ENCODE measurements at places on chromosomes 1 and 21.
A peak's percentile ranks its signal among the peaks of the same experiment; 100 is the strongest.

DNA sequence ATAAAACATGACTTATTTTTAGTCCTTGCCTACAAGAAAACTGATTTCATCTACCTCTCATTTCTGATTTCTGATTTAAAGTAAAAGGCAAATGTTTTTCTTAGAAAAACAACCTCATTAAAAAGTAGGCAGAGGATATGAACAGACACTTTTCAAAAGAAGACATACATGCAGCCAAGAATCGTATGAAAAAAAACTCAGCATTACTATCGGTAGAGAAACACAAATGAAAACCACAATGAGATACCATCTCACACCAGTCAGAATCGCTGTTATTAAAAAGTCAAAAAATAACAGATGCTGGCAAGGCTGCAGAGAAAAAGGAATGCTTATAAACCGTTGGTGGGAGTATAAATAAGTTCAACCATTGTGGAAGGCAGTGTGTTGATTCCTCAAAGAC is 16.2 kb downstream of the ODR4 start:
- H3K27me3 ChIP-seq = no peaks in the 10 kb centered on the region
- DNase-seq = no peak
- H3K27ac ChIP-seq = no peak overlapping the region
- peaks cover 9% of the 10 kb centered on the region for H3K36me3 ChIP-seq
- H3K4me3 ChIP-seq = no peak overlapping the region

DNA sequence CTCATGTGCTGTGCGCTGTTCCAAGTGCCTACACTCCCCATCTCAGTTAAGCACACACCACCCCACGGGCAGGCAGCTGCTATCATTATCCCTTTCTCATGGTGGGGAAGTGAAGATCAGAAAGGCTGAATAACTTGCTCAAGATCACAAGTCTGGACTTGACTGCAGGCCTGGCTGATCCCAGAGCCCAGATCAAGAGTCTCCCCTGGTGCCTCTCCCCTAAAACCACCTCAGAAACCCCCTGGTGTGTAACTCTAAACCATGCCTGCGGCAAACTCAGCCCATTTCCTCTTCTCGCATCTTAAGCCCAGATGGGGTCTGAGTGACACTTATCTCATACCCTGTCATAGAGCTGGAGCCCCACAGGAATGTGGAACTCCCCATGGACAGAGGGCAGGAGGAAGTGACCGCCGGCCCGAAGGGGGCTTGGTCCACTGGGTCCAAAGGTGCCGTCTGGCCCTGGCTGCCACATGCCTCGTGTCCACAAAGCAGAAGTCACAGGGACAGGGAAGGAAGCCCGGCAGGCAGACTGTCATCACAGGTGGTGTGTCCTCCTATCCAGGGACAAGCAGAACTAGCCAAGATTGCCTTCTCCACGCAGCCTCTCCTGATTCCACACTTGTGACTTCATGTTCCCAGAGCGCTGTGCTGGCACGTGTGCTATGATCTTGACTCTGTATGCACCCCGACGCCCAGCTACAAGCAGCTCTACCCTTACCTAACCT is 92.1 kb downstream of the SYF2 start:
- no peak overlapping the region for H3K4me3 ChIP-seq
- peaks cover 12% of the 10 kb centered on the region for H3K4me1 ChIP-seq
- DNase-seq = no peak
- H3K27me3 ChIP-seq = peaks cover 65% of the 10 kb centered on the region
- H3K27ac ChIP-seq = no peak overlapping the region

DNA sequence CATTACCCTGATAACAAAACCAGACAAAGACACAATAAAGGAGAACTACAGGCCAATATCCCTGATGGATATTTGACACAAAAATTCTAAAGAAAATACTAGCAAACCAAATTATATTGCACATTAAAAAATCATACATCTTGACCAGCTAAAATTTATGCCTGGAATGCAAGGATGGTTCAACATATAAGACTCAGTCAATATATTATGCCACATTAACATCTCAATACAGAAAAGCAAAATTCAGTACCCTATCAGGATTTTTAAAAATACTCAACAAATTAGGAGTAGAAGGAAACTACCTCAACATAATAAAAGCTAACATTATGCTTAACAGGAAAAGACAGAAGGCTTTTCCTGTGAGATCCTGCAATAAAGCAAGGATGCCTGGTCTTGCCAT is 177.1 kb downstream of the MAGI3 start:
- H3K27ac ChIP-seq = no peak overlapping the region
- no peak overlapping the region for H3K4me3 ChIP-seq
- H3K4me1 ChIP-seq = no peaks in the 10 kb centered on the region
- no peaks in the 10 kb centered on the region for H3K27me3 ChIP-seq
- DNase-seq = no peak

DNA sequence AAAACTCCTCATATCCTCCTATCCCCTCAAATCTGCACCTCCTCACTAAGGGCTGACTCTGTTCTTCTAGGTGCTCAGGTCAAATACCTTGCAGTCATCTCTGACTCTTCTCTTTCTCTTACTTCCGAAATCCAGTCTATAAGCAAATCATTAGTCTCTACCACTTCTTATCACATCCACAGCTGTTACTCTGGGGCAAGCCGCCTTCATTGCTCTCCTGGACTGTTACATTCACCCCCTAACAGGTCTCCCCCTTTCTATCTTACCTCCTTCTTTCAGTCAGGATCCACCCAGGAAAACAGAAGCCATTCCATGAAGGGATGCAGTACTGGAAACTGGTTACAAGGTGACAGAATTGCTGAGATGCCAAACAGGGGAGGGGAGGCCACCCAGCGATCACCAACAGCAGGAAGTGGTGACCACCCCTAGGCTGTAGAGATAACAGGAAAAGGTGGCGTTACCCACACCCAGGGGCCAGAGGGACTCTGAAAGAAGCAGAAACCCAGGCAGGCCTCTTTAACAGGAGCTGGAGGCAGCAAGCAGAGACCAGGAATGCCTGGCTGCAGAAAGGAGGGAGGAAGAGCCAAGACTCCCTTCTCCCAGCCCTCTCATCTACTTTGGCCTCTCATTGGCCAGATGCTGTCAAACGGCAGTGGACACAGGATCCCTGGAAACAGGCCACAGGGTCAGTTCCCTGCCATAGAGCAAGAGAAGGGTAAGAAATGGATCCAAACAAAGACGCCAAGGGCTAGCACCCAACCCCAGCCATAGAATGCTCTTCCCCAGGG is 55.5 kb upstream of the FOXO6 start:
- no peaks in the 10 kb centered on the region for H3K4me1 ChIP-seq
- H3K36me3 ChIP-seq = no peaks in the 10 kb centered on the region
- no peak for DNase-seq
- no peak overlapping the region for H3K4me3 ChIP-seq
- peaks cover 7% of the 10 kb centered on the region for H3K27me3 ChIP-seq

- H3K27me3 ChIP-seq = peaks cover 3% of the 10 kb centered on the region
- no peak overlapping the region for H3K27ac ChIP-seq
- no peak overlapping the region for H3K4me3 ChIP-seq
- peaks cover 6% of the 10 kb centered on the region for H3K4me1 ChIP-seq
Measured at GRCh38 chr1:52641307-52641706, 8.3 kb downstream of the SHISAL2A start.

GRCh38 chr1:164772635-164773034 is 213.7 kb downstream of the PBX1 start:
- H3K27me3 ChIP-seq = no peaks in the 10 kb centered on the region
- no peaks in the 10 kb centered on the region for H3K36me3 ChIP-seq
- peak overlapping the region; percentile 17 for H3K4me3 ChIP-seq
- H3K4me1 ChIP-seq = peaks cover 22% of the 10 kb centered on the region

DNA sequence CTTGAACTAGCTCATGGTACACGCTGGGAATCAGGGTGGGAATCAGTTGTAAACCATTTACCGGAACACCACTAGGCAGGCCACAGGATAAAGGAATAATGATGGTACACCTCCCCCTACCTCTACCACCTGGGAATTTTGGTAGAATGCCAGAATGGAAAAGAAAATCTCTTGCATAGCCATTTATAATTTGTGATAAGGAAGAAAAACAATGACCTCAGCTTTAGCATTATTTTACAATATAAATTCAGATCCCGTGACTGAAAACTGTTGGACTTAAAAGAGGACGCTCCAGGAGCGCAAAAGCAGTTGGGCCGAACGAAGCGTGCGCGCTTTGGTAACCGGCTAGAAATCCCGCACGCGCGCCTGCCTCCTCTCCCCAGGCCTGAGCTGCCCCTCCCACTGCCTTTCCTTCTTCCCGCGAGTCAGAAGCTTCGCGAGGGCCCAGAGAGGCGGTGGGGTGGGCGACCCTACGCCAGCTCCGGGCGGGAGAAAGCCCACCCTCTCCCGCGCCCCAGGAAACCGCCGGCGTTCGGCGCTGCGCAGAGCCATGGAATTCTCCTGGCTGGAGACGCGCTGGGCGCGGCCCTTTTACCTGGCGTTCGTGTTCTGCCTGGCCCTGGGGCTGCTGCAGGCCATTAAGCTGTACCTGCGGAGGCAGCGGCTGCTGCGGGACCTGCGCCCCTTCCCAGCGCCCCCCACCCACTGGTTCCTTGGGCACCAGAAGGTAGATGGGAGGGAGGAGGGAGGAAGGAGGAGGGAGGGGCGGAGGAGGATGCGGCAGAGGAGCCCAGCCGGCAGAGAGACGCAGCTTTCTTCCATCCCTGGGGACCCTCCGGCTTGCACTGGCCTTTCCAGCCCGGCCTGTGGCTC is at the start of gene CYP4X1:
Gene CYP4X1, plus strand, starts transcription at position 402 of the 873 bp plus-strand sequence. Its CDS starts 149 bp downstream, at position 551.
- H3K36me3 ChIP-seq = no peaks in the 10 kb centered on the region
- peaks cover 8% of the 10 kb centered on the region for H3K27me3 ChIP-seq
- no peak for DNase-seq
- H3K27ac ChIP-seq = no peak within 1 kb of the TSS

DNA sequence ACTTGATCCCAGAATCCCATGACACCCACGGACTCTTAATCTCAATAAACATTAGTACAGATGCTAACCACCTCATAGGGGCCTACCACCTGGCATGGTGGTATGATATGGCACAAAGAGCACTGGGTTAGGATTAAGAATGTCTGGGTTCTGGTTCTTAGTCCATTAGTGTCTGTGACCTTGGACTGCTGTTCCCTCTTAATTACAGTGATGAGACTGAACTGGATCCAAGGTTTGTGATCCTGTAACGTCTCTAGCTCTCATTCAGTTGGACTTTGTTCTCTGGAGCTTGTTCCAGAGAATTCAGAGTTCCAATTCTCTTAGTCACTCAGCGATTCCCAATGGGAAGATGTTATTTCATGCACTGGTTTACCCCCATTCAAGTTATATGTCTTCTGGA is 23.6 kb upstream of the PIGC start:
- H3K4me1 ChIP-seq = peaks cover 3% of the 10 kb centered on the region
- H3K36me3 ChIP-seq = no peaks in the 10 kb centered on the region
- H3K4me3 ChIP-seq = no peak overlapping the region
- H3K27ac ChIP-seq = no peak overlapping the region
- no peaks in the 10 kb centered on the region for H3K27me3 ChIP-seq
- DNase-seq = no peak

DNA sequence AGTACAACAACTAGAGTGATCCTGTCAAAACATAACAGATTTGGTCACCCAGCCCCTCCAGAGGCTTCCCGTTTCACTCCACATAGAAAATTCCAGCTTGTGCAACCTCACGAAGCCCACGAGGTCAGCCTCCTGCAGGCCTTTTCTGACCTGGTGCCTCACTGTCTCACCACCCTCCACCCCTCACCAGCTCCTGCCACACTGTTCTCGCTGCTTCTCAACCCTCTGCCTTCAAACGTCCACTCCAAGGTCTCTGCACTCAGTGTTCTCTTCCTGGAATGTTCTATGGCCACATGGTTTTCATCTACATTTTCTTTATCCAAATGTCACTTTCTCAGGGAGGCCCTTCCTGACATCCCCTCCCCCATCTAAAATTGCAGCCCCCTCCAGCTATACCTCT is 178.9 kb downstream of the DHRS3 start:
- peaks cover 3% of the 10 kb centered on the region for H3K36me3 ChIP-seq
- H3K4me3 ChIP-seq = no peak overlapping the region
- no peaks in the 10 kb centered on the region for H3K27me3 ChIP-seq
- DNase-seq = no peak
- no peak overlapping the region for H3K27ac ChIP-seq

DNA sequence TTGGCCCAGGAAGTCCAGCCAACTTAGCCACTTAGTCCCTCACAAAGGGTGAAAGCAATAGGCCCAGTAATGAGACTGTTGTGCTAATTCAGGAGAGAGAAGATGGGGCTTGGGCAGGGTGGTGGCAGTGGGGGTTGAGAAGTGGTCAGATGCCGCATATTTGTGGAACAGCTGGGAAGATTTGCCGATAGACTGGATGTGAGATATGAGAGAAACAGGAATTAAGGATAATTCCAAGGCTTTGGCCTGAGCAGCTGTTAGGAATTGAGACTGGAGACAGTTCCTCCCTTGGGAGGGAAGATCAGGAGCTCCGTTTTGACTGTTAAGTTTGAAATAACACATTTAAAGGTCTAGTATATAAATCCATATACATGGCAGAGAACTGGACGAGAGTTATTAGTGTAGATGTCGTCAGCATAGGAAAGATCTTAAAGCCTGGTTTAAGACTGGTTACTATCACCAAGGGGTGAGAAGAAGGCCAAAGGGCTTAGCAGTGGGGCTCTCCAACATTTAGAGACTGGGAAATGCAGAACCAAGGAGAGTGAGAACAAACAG is 323.7 kb upstream of the FAM78B start:
- no peaks in the 10 kb centered on the region for H3K27me3 ChIP-seq
- H3K27ac ChIP-seq = no peak overlapping the region
- no peak overlapping the region for H3K4me3 ChIP-seq
- no peaks in the 10 kb centered on the region for H3K36me3 ChIP-seq
- DNase-seq = no peak

- H3K4me1 ChIP-seq = no peaks in the 10 kb centered on the region
- H3K27me3 ChIP-seq = no peaks in the 10 kb centered on the region
Measured at GRCh38 chr1:96722161-96722922, 758 bp downstream of the PTBP2 start.

DNA sequence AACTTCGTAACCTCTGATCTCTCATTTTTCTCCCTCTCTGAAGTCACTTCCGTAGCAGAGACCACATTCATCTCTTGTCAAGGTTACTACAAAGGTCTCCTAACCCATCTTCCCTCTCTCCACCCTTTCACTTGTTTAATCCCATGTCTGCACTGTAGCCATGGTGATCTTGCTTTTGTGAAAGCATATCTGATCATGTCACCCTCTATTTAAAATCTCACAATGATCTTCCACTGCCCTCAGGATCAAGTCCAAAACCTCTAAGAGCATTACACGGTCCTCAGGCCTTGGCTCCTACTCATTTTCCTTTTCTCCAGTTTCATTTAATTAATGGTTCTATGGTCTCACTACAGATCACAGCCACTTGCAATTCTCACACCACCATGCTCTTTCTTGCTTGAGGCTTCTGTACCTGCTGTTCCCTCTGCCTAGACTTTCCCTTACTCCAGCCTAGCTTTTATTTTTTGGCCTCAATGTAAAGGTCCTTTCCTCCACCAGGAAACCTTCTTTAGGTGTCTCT is 12.1 kb downstream of the ARHGEF11 start:
- H3K27ac ChIP-seq = no peak overlapping the region
- no peak overlapping the region for H3K4me3 ChIP-seq
- no peak for DNase-seq
- no peaks in the 10 kb centered on the region for H3K27me3 ChIP-seq
- H3K36me3 ChIP-seq = no peaks in the 10 kb centered on the region

GRCh38 chr1:198638894-198639635 is at the start of gene PTPRC:
TSS of gene PTPRC (plus strand) at chr1:198639040. CDS start at chr1:198639269, 229 bp downstream.
- H3K27ac ChIP-seq = no peak within 1 kb of the TSS
- H3K27me3 ChIP-seq = no peaks in the 10 kb centered on the region
- DNase-seq = no peak
- H3K4me3 ChIP-seq = no peak within 1 kb of the TSS
- no peaks in the 10 kb centered on the region for H3K36me3 ChIP-seq

- no peak for DNase-seq
- H3K4me3 ChIP-seq = no peak overlapping the region
- peaks cover 15% of the 10 kb centered on the region for H3K27me3 ChIP-seq
Measured at GRCh38 chr1:201353186-201353940, 24.1 kb downstream of the TNNT2 start.

- H3K36me3 ChIP-seq = no peaks in the 10 kb centered on the region
- no peak overlapping the region for H3K4me3 ChIP-seq
- no peaks in the 10 kb centered on the region for H3K27me3 ChIP-seq
Measured at GRCh38 chr1:186218654-186219352, 156.2 kb downstream of the TPR start.

All from mesenchymal stem cell (in vitro differentiated cells and primary cell).